ENCODE measurements at places on chromosomes 11 and 22.

GRCh38 chr11:127105593-127106541 is 105.3 kb upstream of the KIRREL3 start:
- peak; percentile 3 for DNase-seq

DNA sequence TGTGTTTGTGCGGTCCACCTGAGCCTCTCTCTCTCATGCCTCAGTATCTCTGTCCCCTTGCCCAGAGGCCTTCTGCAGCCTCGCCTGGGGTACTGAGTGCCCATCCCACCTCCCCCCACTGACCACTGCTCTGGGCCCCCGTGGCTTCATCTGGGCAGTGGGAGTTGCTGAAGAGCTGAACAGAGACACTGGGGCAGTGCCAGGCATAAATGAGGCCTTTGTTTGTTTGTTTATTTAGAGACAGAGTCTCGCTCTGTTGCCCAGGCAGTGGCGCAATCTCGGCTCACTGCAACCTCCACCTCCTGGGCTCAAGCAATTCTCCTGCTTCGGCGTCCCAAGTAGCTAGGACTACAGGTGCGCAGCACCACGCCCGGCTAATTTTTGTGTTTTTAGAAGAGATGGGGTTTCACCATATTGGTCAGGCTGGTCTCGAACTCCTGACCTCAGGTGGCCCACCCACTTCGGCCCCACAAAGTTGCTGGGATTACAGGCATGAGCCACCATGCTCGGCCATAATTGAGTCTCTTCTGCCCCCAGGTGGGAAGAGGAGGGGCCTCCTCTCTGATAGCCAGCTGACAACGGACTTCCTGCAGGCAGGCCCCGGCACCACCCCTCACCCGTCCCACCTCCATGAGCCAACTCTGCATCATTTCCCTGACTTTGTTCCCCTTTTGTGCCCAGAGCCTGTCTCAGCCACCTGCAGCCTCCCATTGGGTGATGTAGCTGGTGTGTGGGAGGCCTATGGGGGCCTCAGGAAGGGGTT is 9.3 kb downstream of the CRYBB3 start:
- DNase-seq = no peak

DNA sequence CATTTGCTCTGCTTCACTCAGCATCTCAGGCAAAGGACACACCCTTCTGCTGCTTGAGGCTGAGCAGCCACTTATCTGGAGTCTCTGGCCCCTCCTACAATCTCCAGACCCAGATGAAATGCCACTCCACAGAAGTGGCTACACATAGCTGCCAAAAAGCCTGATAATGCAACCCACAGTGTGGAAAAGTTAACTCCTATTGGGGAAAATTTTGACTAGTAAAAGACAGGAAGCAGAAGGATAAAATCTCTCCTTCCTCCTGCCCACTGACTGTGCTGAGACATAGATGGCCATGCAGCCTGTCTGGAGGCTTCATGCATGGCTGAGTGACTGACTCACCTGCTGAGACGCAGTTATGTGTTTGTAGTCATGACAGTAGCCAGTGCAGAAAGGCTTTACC is 92.3 kb upstream of the TEAD1 start:
- DNase-seq = peak; percentile 82

- DNase-seq = no peak
Measured at GRCh38 chr11:119743006-119743405, 14.0 kb upstream of the NECTIN1 start.

GRCh38 chr11:131912134-131912533 is 541.7 kb downstream of the NTM start:
- DNase-seq = no peak

GRCh38 chr22:45094825-45095224 is 68.9 kb upstream of the NUP50 start:
- DNase-seq = no peak

DNA sequence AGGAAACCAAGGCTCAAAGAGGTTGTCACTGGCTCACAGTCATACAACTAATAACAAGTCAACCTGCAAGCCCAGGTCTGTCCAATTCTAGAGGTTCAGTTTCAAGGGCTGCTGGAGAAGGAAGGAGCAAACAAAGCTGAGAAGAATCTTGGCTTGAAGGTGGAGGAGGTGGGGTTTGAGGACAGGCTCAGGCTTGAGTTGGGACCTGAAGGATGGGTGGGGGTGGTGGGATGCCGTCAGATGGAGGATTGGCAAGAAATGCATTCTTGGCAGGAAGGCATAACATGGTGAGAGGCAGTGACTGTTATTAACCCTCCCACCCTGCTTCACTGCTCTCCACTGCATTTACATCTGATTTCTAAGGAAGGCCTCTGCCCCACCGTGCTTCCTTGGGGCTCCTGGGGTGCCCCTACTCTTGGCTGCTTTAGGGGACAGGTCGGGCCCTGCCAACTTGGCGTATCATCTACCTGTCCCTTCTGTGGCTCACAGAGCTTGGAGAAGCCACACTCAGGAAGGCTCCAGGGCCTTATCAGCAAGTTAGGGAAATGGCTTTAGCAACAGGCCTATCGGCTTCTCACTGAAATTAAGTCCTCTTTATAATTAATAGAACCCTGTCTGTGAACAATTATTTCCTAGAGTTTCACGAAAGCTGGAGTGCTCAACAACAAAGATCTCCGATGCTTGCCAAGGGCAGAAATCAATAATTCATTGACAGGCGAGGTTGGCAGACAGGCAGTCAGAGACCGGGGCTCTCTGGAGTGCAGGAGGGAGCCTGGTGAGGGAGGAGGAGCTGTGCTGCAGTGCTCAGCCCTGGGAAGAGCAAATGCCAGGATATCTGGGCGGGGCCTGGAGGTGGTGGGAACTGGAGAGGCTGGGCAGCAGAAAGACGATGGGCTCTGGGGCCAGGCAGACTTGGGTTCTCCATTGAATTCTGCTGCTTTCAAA is 84.9 kb upstream of the NARS2 start:
- no peak for DNase-seq

GRCh38 chr11:20000351-20001134 is 159.7 kb downstream of the DBX1 start:
- DNase-seq = no peak

DNA sequence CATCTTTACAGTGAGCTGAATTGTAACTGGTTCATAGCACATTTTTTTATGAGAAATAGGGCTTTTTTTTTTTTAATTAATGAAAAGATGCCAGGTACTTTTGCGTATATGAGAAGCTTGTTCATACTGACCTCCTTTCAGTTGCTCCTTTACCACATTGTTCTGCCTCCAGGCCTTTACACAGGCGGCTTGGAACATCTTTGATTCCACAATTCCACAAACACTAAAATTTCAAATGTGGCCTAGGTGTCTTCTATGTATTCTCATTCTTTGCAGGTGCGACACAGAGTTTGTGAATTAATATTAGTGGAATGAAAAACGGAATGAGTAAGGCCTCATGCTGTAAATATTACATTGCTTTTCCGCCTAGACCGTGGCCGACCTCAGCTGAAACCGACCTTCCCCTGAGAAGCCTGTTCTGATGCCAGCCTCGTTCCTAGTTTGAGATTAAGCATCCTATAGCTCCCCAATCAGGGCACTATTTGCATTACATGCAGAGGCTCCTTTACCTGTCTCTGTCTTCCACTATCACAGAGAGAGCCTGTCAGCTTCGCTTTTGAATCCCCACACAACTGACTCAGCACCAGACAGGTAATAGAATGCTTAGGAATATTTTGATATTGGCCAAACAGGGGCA is 125.8 kb downstream of the LDLRAD3 start:
- DNase-seq = no peak

GRCh38 chr22:49617264-49617663 is 210.4 kb downstream of the BRD1 start:
- no peak for DNase-seq

- DNase-seq = no peak
Measured at GRCh38 chr11:117591316-117592039, 205.5 kb downstream of the DSCAML1 start.

- DNase-seq = no peak
Measured at GRCh38 chr11:9941991-9942390, 278.1 kb downstream of the SWAP70 start.

DNA sequence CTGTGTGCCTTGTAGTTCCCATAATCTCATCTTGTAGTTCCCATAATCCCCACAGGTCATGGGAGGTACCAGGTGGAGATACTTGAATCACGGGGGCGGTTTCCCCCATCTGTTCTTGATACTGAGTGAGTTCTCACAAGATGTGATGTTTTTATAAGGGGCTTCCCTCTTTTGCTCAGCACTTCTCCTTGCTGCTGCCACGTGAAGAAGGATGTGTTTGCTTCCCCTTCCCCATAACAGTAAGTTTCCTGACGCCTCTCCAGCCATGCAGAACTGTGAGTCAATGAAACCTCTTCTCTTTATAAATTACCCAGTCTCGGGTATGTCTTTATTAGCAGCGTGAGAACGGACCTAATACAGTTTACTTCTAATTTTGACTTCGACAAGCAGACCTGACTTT is 14.0 kb upstream of the SMIM38 start:
- DNase-seq = no peak

- no peak for DNase-seq
Measured at GRCh38 chr11:128193615-128194014, 393.7 kb downstream of the ETS1 start.

GRCh38 chr22:22449819-22450218 is 58.7 kb downstream of the ZNF280B start:
- DNase-seq = no peak

DNA sequence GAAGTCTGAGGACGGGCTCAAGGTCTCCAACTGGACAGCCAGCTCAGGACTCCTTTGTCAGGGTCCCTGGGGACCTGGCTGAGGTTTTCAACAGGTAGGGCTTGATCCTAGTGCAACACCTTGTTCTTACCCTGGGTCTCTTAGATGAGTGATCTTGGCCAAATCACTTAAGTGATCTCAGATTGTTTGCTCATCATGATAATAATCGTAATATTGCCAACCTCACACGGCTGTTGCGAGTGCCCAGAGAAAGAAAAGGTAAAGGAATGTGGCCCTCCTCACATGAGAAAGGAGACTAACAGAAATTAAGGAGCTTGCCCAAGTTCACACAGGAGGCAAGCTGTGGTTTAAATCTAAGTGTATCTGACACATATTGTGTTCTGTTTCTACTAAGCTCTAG is 28.5 kb downstream of the POU2AF3 start:
- DNase-seq = no peak

- DNase-seq = no peak
Measured at GRCh38 chr11:33646629-33647028, 54.0 kb downstream of the C11orf91 start.

- no peak for DNase-seq
Measured at GRCh38 chr11:119341222-119342022, 739 bp upstream of the C1QTNF5 start.

GRCh38 chr22:39908136-39908535 is 7.3 kb downstream of the GRAP2 start:
- no peak for DNase-seq

- no peak for DNase-seq
Measured at GRCh38 chr22:49838771-49839717, 11.4 kb upstream of the BRD1 start.

- DNase-seq = no peak
Measured at GRCh38 chr22:47837703-47838102, 1075.3 kb downstream of the TBC1D22A start.

DNA sequence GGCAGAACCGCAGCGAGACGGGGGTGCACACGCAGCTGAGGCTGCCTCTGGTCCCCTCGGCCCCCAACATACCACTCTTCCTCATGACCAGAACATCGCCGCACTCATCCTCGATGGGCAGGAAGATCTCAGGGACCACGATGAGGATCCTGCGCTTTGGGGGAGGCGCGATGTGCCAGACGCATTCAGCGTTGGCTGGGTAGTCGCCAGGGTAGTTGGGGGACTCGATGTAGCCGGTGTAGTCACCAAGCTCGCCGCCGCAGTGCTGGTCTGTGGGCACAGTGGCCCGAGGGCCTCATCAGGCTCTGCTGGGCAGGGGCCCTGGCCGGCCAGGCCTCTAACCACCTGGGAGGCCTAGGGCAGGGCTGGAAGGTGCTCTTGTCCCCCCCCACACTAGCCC is 23.0 kb upstream of the TTLL12 start:
- no peak for DNase-seq

- DNase-seq = no peak
Measured at GRCh38 chr11:67387518-67387917, 4.3 kb upstream of the RAD9A start.

DNA sequence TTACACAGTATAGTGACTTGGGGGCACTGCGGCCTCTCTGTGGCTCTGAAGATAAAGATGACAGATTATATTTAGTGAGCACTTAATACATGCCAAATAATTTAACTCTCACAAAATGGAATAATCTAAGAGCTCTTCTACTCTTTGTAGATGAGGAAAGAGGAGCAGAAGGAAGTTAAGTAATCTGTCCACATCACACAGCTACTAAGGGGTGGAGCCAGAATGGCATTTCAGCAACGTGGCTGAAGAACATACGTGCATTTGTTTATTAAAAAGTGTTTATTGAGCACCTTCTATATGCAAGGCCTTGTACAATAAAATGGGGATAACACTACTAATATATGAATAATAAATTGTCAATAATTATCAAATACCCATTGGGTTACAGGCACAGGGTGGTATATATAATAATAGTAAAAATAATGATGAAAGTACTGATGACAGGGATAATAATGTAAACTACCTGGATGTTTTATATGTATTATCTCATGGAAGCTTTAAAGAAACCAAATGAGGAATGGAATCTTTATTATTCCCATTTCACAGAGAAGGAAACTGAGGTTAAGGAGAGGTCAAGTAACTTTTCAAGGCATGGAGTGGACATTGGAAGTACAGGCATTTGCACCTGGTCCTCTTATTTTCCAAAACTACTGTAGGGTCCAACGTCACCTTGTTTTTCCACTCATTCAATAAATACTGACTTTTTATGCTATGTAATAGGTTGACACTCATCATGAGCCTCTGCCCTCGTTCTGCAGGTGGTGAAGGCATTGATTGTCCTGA is 38.0 kb upstream of the IL17RA start:
- DNase-seq = no peak

DNA sequence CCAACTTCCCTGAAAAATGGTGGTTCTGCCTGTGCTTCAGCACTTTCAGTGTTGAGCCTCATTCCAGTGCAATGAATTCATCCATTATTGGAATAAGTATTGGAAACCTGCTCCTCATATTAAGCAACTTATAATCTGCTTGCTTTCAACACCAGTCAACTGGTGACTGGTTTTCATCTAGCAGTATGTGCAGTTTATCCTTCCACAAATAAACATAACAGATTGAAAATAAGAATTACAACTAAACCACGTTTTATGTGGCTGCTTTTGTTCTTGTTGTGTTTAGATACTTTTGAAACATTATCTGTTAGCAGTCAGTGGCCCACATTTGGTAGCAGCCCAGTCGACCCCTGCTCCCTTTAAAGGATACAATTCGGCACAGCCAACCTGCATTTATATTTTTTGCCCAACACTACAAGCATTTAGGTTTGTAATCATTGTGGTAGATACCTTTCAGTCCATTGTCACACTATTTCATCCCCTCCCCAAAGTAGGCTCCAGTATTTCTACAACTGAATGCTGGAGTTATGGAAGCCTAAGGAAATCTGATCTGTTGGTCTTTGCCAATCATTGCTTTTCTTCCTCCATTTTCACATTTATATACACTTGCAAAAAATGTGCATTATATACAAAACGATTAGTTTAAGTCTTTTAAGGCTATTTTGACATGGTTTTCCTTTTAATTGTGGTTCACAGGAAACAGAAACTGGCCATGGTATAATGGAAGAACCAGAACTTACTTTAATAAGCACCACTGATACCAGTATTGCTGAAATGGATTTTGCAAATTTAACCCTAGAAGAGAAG is 13.1 kb downstream of the TAF1D start:
- no peak for DNase-seq
